ENCODE measurements at places on chromosomes 7 and 10. TPM values are rescaled to one million over a fixed set of nuclear protein-coding genes. Genes with fewer than 3 reads are reported as not detected.
A peak's percentile ranks its signal among the peaks of the same experiment; 100 is the strongest.

Gene RET
- total RNA-seq, result 0.18 TPM

- DNase-seq, result no peak
- H3K36me3 ChIP-seq, result no peaks in the 10 kb centered on the region
- no peaks in the 10 kb centered on the region for H3K27me3 ChIP-seq
- H3K4me3 ChIP-seq, result no peak overlapping the region
- H3K27ac ChIP-seq, result no peak overlapping the region
- H3K4me1 ChIP-seq, result no peaks in the 10 kb centered on the region
Measured at GRCh38 chr10:1257274-1257673, 201.1 kb downstream of the WDR37 start.

GRCh38 chr7:133183042-133183794, 69.7 kb upstream of the EXOC4 start:
- peaks cover 2% of the 10 kb centered on the region for H3K27me3 ChIP-seq
- no peak for DNase-seq
- H3K36me3 ChIP-seq, result no peaks in the 10 kb centered on the region
- H3K4me3 ChIP-seq, result no peak overlapping the region
- no peaks in the 10 kb centered on the region for H3K4me1 ChIP-seq

DNA sequence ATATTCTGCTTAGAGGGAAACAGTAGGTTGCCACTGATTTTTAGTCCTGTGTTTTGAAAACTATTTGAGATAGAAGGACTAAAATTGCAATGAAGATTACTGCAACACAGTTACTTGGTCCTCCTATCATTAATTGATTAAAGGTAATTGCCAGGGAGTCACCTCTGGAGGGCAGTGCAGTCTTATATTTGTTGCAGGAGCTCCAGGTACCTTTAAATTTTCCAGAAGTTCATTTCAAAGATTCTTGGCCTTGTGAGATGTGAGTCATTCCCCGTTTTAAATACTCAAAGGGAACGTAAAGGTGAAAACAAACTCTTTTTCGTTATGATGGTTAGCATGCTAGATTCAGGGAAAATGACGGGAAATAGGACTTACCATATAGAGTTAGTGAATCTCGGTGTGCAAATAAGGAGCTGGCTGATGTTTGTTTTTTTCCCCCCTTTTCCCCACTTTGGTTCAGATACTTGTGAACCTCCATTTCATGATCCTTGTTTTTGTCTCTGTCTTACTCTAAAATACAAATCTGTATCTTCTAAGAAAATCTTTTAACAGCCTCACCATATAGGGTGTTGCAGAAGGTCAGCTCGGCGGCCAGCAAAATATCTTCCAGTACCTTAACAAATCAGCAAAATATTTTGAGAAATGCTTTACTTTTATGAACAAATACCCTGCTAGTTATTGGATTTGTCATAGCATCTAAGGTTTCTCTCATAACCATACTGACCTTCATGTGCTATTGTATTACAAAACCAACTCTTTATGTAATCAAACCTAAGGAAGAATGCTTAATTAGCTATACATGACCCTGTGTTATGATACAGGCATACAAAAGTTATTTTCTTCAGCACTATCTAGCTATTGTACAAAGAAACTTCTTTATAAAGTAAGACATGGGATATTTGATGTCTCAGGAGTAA, 143.0 kb upstream of the HDAC9 start:
- peak; percentile 81 for DNase-seq
- H3K27me3 ChIP-seq, result no peaks in the 10 kb centered on the region
- peaks cover 9% of the 10 kb centered on the region for H3K4me1 ChIP-seq
- H3K36me3 ChIP-seq, result no peaks in the 10 kb centered on the region
- no peak overlapping the region for H3K4me3 ChIP-seq
- no peak overlapping the region for H3K27ac ChIP-seq

Gene HMX3
- total RNA-seq, result not detected

Gene PNLIP
- total RNA-seq, result not detected

Gene PRSS37
- not detected for total RNA-seq

GRCh38 chr10:104325436-104326435, 12.5 kb downstream of the ITPRIP start:
- H3K4me3 ChIP-seq, result no peak overlapping the region
- no peaks in the 10 kb centered on the region for H3K36me3 ChIP-seq
- H3K27ac ChIP-seq, result no peak overlapping the region
- H3K4me1 ChIP-seq, result peaks cover 47% of the 10 kb centered on the region
- DNase-seq, result no peak

GRCh38 chr7:38224392-38224791, 46.3 kb downstream of the STARD3NL start:
- peaks cover 6% of the 10 kb centered on the region for H3K4me1 ChIP-seq
- H3K36me3 ChIP-seq, result peaks cover 28% of the 10 kb centered on the region
- peak; percentile 25 for DNase-seq
- H3K27ac ChIP-seq, result no peak overlapping the region
- H3K27me3 ChIP-seq, result no peaks in the 10 kb centered on the region
- H3K4me3 ChIP-seq, result no peak overlapping the region

Gene GPRIN2
- not detected for total RNA-seq

Gene TDRD1
- not detected for total RNA-seq

DNA sequence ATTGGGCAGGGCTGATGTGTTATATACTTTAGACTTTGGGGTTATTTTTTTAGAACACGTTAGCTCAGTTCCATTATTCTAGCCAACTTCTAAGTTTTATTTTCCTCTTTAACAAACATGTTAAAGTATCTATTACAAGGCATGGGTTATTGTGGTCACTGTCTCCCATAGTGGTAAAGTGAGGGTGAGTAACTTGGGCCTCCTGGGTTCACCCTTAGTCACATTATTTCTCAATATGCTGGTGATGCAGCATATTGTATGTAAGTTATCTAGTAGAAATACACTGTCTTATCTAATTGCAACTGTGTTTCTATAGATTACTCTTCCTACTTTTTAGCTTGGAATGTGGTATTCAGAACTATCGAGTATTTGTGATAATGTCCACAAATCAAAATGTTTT, 65.9 kb downstream of the BBS9 start:
- peak; percentile 87 for DNase-seq
- H3K4me3 ChIP-seq, result no peak overlapping the region
- no peak overlapping the region for H3K27ac ChIP-seq
- no peaks in the 10 kb centered on the region for H3K36me3 ChIP-seq

- no peaks in the 10 kb centered on the region for H3K36me3 ChIP-seq
- H3K4me3 ChIP-seq, result no peak overlapping the region
- H3K4me1 ChIP-seq, result no peaks in the 10 kb centered on the region
- no peak overlapping the region for H3K27ac ChIP-seq
- peaks cover 16% of the 10 kb centered on the region for H3K27me3 ChIP-seq
Measured at GRCh38 chr10:93797825-93798224, 40.1 kb downstream of the LGI1 start.

Gene HOXA7
- total RNA-seq, result 0.18 TPM

Gene KIF20B
- total RNA-seq, result 23.5 TPM

Gene UNC5B
- 1.6 TPM for total RNA-seq

Gene EPDR1
- not detected for total RNA-seq

Gene NKX2-3
- not detected for total RNA-seq

GRCh38 chr10:56318816-56319215, 42.2 kb downstream of the ZWINT start:
- no peak for DNase-seq
- H3K4me3 ChIP-seq, result no peak overlapping the region
- no peaks in the 10 kb centered on the region for H3K27me3 ChIP-seq
- H3K27ac ChIP-seq, result no peak overlapping the region
- H3K4me1 ChIP-seq, result no peaks in the 10 kb centered on the region

GRCh38 chr7:37391791-37392672, 56.6 kb downstream of the ELMO1 start:
- DNase-seq, result no peak
- no peaks in the 10 kb centered on the region for H3K4me1 ChIP-seq
- H3K27ac ChIP-seq, result no peak overlapping the region
- no peaks in the 10 kb centered on the region for H3K36me3 ChIP-seq
- no peaks in the 10 kb centered on the region for H3K27me3 ChIP-seq

DNA sequence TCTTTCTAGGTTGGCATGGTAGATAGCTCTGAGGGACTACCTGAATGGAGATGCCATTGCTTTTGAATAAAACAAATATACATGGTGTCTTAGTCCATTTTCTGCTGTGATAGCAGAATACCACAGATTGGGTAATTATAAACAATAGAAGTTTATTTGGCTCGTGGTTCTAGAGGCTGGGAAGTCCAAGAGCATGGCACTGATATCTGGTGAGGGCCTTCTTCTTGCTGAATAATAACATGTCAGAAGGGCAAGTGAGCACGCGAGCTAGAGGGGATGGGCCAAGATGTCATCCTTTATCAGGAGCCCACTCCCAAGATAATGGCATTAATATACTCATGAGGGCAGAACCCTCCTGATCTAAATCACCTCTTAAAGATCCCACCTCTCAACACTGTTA, 21.9 kb downstream of the SGPL1 start:
- H3K27ac ChIP-seq, result no peak overlapping the region
- H3K36me3 ChIP-seq, result peaks cover 4% of the 10 kb centered on the region
- H3K27me3 ChIP-seq, result no peaks in the 10 kb centered on the region
- DNase-seq, result no peak

Gene FOXI2
- total RNA-seq, result not detected

DNA sequence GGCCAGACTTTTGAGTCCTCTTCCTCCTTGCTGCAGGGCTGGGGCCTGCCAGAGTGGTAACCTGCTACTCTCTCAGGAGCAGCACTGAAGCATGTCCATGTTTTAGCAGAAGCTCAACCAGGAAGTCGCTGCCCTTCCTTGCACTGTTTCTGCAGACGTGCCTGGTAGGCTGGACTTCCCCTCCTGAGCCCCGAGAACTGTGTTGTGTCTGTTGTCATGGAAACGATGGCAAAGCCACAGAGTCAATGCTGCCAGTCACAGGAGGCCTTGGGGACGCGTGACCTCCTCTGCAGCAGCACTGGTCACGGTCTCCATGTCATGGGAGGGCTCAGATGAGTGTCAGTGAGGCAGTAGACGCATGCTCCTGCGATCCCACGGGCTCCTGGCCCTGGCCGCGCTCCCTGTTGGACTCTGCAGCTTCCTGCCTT, 145.5 kb downstream of the FANK1 start:
- H3K4me1 ChIP-seq, result 0 out of 2 replicates have a peak, but pooled peaks cover 3% of the 10 kb centered on the region
- no peak overlapping the region for H3K27ac ChIP-seq
- peak; percentile 43 for DNase-seq

DNA sequence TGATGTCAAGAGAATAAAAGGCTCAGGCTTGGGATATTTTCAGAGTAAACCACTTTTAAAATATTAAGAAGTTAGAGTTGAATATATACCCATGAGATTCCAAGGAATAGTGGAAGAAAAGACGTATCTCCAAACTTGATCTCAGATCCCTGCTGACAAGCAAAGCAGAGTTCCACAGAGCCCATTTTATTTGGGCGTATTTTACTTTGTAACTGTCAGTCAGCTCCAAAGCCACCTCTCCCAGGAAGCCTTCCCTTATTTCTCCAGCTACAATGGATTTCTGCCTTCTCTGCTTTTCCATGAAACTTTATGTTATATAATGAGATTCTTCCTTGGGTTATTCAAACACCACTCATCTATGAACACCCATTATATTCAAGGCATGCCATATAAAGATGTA, 295.7 kb downstream of the FZD1 start:
- no peaks in the 10 kb centered on the region for H3K27me3 ChIP-seq
- no peaks in the 10 kb centered on the region for H3K4me1 ChIP-seq

Gene XRCC2
- total RNA-seq, result 5.6 TPM

Data from IMR-90 (cell line).